Camera-type eye (tissue), 1 donor: ENCODE measurements at places on chromosomes 2 and 18. TPM values are rescaled to one million over a fixed set of nuclear protein-coding genes. Genes with fewer than 3 reads are reported as not detected.

Gene PDE11A
- 4.4 TPM for total RNA-seq

Gene UGT1A10
- not detected for total RNA-seq

Gene SLC9A2
- 0.49 TPM for total RNA-seq

Gene RAD51AP2
- total RNA-seq, result 0.27 TPM

Gene FOXI3
- total RNA-seq, result 7.1 TPM

Gene GALNT14
- total RNA-seq, result 2.2 TPM

Gene KIF5C
- total RNA-seq, result 90.0 TPM

Gene RGPD3
- total RNA-seq, result 1.3 TPM

Gene LIMS1
- 73.2 TPM for total RNA-seq

Gene APCDD1
- 26.8 TPM for total RNA-seq

Gene ELOA2
- total RNA-seq, result not detected

Gene SLC66A2
- total RNA-seq, result 35.8 TPM

Gene PLEKHH2
- total RNA-seq, result 36.6 TPM
